Tongue (tissue), 3 donors: ENCODE measurements at places on chromosomes 5 and 9. TPM values are rescaled to one million over a fixed set of nuclear protein-coding genes. Genes with fewer than 3 reads are reported as not detected.

GRCh38 chr5:152259702-152260101 lies 145.4 kb downstream of the NMUR2 start:
- no peak for DNase-seq

GRCh38 chr5:96297867-96298266 lies 135.2 kb downstream of the PCSK1 start:
- no peak for DNase-seq

DNA sequence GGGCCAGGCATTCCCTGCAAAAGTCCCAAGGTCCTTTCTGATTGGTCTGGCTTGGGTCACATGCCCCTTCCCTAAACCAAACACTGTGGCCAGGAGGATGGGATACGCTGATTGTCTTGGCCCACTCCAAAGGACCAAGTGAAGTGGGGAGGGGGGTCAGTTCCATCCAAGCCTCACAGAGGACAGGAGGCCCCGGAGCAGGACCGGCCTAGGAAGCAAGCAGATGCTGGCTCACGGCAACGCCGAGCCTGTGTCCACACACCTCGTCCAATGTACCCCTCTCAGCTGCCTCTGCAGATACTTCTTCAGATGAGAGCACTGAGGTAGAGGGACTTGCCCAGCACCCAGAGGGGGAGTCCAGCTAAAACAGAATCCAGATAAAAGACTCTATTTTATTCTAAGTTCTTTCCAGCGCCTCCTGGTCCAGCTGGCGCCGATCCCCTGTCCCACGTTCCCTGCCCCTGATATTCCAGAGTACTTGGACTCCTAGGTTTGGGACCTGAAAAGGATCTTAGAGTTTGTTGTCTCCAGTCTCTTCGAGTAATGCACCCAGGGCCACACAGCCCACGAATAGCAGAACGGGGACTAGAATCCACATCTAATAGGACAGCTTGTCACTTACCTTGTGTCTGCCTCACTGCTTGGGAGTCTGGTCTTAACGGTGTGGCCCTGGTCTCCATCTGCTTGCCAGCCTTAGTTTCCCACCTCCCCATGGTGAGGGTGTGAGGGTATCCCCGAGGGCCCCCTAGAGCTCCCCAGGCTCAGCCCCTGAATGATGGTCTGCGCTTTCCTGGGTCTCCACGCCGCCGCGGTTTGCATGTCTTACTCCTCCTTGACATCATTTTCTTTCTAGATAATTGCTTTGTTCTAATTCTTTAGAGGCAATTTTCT lies 72.4 kb upstream of the UNC5A start:
- DNase-seq: no peak

Gene TENT4A
- total RNA-seq: 21.2 TPM

- no peak for DNase-seq
Measured at GRCh38 chr5:106525438-106525837, 1145.3 kb downstream of the EFNA5 start.

Gene SPAAR
- 1.8 TPM for total RNA-seq

DNA sequence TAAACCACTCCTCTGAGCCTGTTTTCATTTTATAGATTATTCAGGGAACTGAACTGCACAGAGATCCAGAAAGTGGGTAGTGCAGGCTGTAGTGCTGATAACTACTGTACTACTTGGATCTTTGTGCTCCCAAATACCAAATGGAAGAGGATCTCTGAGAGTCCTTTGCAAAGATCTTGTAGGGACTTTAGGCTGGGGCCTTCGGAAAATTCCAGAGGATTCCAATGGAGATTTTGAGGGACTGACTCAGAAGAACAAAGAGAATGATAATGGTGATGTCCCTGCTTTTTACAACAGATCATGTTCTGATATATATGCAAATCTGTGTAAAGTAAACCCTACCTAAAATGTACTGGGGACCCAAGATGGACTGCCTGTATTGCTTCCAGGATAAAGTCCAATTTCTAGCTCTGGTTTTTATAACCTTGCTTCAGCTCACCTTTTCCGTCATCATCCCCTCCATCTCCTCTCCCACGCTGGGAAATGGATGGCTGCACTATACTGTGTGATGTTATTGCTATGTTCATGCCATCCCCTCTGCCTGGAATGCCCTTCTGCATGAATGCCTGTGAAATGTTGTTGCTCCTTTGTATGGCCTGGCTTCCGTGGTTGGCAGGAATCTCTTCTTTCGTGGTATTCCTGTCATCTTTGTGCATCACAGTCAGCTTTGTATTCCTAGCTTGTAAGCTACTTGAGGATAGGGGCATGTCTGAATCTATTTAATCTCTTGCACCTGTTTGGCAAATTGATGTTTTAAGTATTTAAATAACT lies 9.7 kb upstream of the PSMD5 start:
- DNase-seq: no peak

GRCh38 chr9:95880021-95880690 lies 4.7 kb downstream of the ERCC6L2 start:
- DNase-seq: peak; percentile 55

Gene SLC6A18
- not detected for total RNA-seq

Gene CORO2A
- total RNA-seq: 2.9 TPM

GRCh38 chr5:149414405-149415065 lies 35.4 kb upstream of the IL17B start:
- no peak for DNase-seq
